ENCODE measurements at places on chromosomes 5 and 9.

- no peak for DNase-seq
Observed at GRCh38 chr5:169175733-169176132, 125.2 kb downstream of the SLIT3 start.

DNA sequence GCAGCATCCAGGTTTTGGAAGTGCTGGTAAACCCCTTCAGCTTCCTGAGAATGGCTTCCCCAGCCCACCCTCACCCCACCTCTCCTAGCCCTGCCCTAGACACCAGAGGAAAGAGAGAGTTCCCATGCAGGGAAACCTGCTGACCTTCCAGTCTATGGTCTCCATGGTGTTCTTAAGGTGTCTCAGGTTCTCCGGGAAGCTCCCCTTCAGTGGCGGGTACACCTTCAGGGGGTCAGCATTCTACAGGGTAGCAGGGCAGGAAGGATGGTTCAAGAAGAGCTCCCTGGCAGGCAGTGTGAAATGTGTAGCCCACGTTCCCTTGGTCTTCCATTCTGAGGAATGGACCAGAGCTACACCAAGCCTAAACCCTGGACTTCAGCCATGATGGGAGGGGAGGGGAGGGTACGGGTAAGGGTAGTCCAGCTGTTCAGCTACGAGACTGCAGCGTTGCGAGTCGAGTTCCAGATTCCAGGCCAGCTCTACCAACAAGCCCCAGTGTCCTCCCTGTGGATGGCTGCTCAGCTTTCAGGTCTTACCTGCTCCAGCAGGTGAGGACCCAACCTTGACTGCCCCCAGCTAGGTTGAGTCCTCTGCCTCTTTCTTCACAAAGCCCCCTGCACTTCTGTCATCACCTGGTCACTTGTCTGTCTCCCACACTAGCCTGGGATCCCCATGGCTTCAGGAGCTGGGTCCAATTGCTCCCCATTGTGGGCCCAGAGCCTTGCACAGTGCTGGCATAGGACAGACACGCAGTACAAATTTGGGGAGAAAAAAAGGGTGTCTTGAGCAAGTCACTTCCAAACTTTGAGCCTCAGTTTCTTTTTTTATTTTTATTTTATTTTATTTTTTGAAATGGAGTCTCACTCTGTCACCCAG is 7.5 kb downstream of the CD74 start:
- DNase-seq: no peak

DNA sequence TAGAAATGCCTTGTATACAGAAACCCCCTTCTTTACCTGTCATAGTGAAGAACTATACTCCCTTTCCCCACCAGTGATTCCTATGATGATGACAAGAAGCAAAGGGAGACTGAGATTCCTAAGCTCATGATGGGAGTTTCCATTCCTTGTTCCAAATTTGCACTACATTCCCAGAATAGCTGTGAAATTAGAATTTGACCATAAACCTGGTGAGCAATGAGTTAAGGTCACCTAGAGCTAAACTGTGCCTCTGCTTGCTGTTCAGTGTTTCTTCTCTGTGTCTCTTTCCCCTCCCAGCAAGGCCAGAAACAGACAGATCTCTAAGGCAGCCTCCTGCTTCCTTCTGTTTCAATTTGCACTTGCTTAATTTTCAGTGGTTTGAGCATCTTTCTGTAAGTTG is 332.1 kb downstream of the PIK3R1 start:
- DNase-seq: no peak

GRCh38 chr5:132419502-132420468 is 50.3 kb downstream of the SLC22A5 start:
- peak; percentile 80 for DNase-seq

GRCh38 chr5:69467442-69468225 is 25.0 kb upstream of the OCLN start:
- DNase-seq: no peak

DNA sequence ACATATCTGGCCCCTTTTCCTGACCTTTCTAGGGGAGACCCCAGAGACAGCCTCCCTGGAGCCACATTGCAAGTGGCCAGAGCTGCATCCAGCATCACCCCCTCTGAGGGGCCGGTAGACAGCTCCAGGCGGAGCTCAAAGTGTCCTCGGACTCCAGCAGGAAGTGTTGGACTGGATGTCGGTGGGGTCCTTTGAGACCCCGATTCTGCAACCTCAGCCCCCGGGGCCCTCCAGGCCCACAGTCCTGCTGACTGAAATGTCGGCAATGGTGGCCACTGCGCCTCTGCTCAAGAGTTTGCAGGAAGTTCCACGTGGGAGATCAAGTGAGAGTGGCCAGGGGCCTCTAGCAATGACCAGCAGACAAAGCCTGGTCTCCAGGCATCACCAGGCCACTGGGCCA is 115.9 kb upstream of the FOXD4L5 start:
- DNase-seq: no peak

DNA sequence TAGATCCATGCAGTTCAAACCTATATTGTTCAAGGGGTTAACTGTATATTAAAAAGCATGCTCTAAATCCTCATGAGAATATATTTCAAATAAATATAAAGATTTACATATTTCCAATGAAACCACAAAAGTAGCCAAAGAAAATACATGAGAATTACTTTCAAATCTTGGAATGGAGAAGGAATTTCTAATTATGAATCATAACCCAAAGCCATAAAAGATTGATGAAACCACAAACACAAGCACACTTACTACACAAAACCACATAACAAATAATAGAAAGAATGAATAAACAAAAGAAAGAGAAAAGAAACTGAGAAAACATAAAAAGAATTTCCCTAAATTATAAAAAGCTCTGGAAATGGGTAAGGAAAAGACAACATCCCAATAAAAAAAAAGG is 16.0 kb downstream of the ERP44 start:
- DNase-seq: no peak

DNA sequence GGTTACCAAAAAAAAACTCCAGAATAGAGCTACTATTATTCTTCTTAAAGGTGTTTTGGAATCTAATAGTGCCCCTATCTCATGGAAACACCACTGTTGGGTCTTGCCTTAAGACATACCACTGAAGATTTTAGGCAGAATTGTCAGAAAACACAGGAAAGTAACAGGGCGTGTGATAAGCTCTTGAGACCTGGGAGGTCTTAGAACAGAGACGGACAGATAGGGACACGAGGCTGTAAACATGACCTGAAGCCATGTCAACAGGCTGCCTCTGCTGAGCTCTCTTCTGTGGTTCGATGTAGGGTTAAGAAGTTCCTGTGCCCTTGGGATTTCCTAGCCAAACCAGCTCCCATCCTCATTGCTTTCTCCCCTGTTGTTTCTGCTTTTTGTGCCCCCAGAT is 69.3 kb downstream of the CTSL start:
- DNase-seq: no peak

GRCh38 chr5:16881251-16881650 is 54.8 kb downstream of the MYO10 start:
- no peak for DNase-seq

GRCh38 chr9:15103290-15103689 is 193.1 kb upstream of the FREM1 start:
- no peak for DNase-seq

DNA sequence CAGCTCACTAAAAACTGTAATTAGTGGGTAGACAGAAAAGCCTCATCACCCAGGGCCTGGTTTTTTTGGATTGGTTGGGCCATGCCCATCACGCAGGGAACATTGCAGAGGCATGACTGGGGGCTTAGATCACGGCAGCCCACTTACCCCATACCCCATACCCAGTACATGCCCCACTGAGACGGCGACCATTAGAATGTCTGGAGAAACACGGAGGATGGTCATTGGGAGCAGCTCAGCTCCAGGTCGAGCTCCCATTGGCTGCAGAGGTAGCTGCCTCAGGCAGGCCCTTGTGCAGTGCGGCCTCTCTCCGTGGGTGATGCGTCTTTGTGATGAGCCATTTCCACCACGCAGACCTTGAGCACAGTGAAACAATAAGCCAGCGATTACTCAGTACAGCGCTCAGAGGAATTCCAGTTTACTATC is 204.0 kb downstream of the GADD45G start:
- DNase-seq: no peak

DNA sequence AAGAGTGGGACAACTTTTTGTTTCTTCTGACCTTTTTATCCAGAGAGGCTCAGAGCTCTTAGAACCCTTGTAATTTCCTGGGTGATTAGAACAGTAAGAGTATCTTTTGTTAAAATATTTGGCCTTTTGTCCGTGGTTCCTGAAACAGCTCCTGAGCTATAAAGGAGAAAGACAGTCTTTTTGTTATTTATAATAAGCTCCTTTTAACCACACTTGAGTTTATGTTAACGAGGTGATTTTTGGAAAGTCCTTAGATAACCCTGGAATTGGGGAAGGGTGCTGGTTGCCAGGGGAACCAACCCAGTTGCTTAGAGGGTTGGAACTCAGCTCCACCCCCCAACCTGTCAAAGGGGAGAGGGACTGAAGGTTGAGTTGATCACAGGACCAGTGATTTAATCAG is 4.8 kb downstream of the ZNF483 start:
- DNase-seq: no peak

DNA sequence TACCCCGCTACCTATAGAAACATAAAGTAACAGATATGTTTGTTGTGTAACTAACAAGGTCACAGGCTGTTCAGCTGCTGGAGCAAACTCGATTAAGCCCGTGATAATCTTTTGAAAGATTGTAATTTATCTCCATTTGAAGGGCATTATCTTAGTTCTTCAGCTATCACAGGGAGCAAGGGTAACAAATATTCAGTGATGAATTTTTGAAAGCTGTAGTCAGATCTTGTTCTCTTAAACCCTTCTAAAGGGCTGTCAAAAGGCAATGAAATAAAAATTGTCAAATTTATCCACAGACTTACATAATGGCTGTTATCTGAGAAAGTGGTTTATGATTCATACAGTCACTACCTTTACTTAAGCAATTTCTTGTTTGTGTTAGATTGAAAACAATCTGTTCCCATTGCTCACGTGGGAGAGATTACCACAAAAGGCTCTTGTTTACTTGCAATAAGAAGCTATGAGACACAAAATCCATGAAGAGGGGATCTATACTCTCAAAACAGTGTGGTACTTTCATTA is 78.3 kb upstream of the ZNF608 start:
- DNase-seq: no peak

GRCh38 chr5:61563401-61563800 is 231.3 kb downstream of the ZSWIM6 start:
- no peak for DNase-seq

GRCh38 chr5:79552984-79553383 is 39.0 kb upstream of the HOMER1 start:
- no peak for DNase-seq

DNA sequence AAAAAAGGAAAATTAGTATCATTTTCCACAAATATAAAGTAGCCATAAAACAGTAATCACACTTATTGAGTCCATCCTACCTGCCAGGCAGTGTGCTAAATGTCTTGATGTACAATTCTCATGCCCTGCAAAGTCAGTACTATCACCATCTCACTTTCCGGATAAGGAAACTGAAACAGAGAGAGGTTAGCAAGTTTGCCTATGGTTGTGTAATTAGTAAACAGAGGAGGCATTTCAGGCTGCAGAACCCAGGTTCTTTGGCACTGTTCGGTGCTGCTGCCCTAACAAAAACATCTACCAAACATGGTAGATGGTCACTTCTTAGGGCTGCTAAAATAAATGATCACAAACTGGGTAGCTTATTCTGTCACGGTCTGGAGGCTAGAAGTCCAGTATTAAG is 22.6 kb downstream of the PLAC8L1 start:
- no peak for DNase-seq

DNA sequence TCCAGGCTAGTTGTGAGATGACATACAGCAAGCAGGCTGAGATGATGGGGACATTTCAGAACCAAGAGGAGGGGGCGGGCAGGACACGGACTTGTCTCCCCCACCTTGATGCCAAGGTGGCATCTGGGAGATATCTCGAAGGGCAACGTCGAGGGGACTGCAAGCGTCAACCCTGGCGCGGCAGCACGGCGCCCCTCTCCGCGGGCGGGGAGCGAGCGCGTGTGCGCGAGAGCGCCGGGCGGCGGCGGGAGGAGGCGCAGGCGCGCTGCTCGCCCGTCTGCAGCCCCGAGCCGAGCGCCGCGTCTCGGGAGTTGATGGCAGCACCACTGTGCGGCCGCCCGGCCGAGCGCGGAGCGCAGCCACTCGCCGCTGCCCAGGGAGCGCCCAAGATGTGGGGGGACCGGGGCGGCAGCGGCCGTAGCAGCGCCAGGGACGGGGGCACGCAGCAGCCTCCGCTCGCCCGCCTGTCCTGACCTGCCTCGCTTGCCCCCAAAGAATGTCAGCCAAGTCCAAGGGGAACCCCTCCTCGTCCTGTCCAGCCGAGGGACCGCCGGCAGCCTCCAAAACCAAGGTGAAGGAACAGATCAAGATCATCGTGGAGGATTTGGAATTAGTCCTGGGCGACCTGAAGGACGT is at the start of gene PRR16:
Gene PRR16 (plus strand): TSS at position 310 of the 636 bp plus-strand sequence.
- peak; percentile 20 for DNase-seq

GRCh38 chr5:36199620-36200019 is 42.1 kb downstream of the NADK2 start:
- no peak for DNase-seq

DNA sequence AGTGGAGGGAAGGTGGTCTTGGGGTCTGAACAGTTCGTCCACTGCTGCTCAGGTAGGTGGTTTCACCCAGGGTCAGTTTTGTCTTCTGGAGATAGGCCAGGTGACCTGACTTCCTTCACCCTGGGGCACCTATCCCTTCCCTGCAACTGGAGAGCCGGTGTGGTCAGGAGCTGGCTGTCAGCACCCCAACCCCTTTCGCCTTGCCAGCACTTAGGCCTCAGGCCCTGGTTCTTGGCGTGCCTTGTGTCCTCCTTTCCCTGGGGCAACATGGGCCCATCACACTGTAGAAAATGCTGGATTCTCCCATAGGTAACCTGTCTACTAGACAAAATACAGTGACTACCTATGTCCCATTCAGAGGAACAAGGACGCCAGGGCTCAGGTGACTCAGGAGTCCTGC is 13.1 kb downstream of the PROP1 start:
- DNase-seq: no peak

- DNase-seq: no peak
Observed at GRCh38 chr9:110133608-110134210, 74.2 kb downstream of the C9orf152 start.

GRCh38 chr5:135345956-135346731 is 52.9 kb downstream of the MACROH2A1 start:
- DNase-seq: no peak

- no peak for DNase-seq
Observed at GRCh38 chr9:81032030-81032572, 657.2 kb downstream of the TLE1 start.

DNA sequence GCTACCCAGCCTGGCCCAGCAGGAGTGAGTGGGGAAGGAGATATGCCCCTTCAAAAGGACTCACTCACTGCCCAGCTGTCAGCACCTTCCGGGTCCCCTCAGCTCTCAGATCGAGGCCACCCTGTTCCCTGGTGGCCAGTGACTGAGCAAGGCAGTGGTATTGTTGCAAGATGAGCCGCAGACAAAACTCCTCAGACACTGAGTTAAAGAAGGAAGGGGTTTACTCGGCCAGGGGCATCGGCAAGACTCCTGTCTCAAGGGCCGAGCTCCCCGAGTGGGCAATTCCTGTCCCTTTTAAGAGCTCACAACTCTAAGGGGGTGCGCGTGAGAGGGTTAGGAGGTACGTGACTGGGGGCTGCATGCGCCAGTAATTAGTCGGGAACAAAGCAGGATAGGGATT is 9.7 kb upstream of the N4BP3 start:
- no peak for DNase-seq

- DNase-seq: no peak
Observed at GRCh38 chr5:172898218-172898842, 60.9 kb upstream of the RPL26L1 start.
